Activated CD4-positive, alpha-beta T cell treated with anti-CD3 and anti-CD28 coated beads, Interleukin-10, Interleukin-2, amounts not matched to agents 100 ng/mL and 50 ng/mL, durations not matched to agents 16 hours and 8 hours (primary cell): ENCODE measurements at places on chromosomes 2 and 18.

GRCh38 chr18:13175754-13176210, 42.8 kb upstream of the LDLRAD4 start:
- peak; percentile 48 for DNase-seq

GRCh38 chr2:22942441-22942840, 442.5 kb upstream of the KLHL29 start:
- DNase-seq: no peak

- DNase-seq: no peak
Observed at GRCh38 chr2:197201874-197202273, 108.7 kb downstream of the ANKRD44 start.

GRCh38 chr2:195559431-195559914, 97.6 kb upstream of the SLC39A10 start:
- DNase-seq: peak; percentile 96

- DNase-seq: no peak
Observed at GRCh38 chr2:25257032-25257552, 84.6 kb downstream of the DNMT3A start.

- DNase-seq: no peak
Observed at GRCh38 chr18:46393230-46393629, 263.8 kb downstream of the LOXHD1 start.

DNA sequence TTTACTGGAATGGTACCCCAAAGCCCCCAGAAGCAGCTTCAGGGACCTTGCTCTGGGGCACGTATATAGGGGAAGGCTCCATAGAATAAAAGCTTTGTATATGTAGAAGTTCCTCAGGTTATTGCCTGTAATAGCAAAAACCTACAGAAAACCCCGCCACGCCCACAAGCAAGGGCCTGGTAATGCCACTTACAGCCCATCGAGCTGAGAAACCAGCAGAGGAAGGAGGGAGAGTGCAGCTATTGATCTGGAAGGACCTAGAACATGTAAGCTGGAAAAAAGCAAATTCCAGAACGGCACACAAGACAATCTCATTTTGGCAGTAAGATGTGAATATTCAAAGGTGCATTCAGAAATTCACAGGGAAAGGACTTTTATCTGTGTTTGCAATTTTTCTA, 15.8 kb downstream of the HS1BP3 start:
- DNase-seq: no peak

- no peak for DNase-seq
Observed at GRCh38 chr2:3201281-3201680, 176.3 kb downstream of the EIPR1 start.

- no peak for DNase-seq
Observed at GRCh38 chr2:26792720-26793119, 6.9 kb downstream of the CENPA start.

GRCh38 chr18:37419315-37419714, 146.3 kb downstream of the CELF4 start:
- DNase-seq: no peak
